ENCODE measurements at places on chromosomes 3 and 15. TPM values are rescaled to one million over a fixed set of nuclear protein-coding genes. Genes with fewer than 3 reads are reported as not detected.

DNA sequence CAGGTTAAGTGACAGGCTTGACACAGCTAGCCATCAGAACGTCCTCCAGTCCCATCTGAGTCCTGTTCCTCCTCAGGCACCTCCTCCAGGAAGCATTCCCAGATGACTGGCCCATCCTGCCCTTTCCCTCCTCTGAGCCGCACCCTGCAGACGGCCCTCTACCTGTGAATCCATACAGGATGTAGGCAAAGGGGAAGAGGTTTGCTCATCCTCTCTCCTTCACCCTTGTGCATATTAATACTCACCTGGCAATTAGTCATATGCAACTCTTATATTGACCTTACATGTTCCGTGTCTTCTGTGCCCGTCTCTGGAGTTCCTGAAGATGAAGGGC lies 61.9 kb downstream of the SMAD3 start:
- no peak for DNase-seq

- DNase-seq = no peak
Measured at GRCh38 chr3:71307991-71308697, 275.4 kb downstream of the FOXP1 start.

- DNase-seq = no peak
Measured at GRCh38 chr3:58203541-58203940, 7.2 kb downstream of the DNASE1L3 start.

- peak; percentile 1 for DNase-seq
Measured at GRCh38 chr3:44130249-44130648, 111.4 kb upstream of the TOPAZ1 start.

- no peak for DNase-seq
Measured at GRCh38 chr3:120021523-120021922, 72.7 kb downstream of the GSK3B start.

- no peak for DNase-seq
Measured at GRCh38 chr3:190101320-190102011, 19.2 kb downstream of the P3H2 start.

DNA sequence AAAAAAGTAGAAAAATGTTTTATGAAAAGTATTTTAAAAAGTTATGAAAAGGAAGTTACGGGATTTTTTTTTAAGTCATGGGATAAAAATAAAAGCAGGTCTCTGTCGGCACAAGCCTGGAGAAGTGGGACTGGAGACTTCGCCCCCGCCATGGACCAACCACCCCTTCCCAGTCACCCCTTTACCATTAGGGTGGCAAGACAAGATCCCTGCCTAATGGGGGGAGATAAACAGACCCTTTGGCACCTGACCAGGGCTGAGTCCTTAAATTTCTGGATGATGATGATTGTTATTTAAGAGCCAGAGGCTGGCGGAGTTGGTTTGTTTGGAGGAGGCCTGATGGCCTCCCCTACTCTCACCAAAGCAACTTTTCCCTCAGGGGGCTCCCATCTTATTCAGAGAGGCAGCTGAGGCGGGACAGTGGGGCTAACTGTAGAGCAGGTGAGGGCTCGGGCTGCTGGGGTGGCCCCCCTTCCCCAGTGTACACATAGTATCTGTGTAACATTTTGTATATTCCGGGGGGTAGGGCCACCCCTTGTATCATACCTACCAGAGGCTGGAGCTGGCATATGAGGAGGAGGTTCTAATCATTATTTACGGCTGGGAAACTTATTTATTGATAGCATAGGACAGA lies 74.0 kb downstream of the ADAMTS7 start:
- DNase-seq = no peak

- DNase-seq = peak; percentile 47
Measured at GRCh38 chr3:71111784-71112440, 471.6 kb downstream of the FOXP1 start.

GRCh38 chr3:171772427-171773056 lies 37.7 kb downstream of the PLD1 start:
- peak; percentile 54 for DNase-seq

DNA sequence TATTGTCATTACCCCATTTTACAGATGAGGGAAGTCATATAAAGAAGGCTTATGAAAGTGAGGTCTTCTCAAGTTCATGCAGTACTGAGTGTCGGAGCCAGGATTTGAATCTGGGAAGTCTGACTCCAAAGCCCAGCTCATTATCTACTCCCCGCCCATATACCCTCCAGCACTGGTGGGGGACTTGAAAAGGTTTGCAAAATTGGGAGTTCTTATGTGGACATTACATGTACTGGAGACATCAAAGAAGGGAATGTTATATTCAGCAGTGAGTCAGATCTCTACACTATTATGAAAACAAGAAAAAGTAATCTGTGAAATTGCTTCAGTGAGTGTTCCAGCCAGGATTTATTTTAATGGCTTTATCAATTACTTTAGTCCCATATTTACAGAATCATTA lies 185.2 kb upstream of the CADPS start:
- no peak for DNase-seq

DNA sequence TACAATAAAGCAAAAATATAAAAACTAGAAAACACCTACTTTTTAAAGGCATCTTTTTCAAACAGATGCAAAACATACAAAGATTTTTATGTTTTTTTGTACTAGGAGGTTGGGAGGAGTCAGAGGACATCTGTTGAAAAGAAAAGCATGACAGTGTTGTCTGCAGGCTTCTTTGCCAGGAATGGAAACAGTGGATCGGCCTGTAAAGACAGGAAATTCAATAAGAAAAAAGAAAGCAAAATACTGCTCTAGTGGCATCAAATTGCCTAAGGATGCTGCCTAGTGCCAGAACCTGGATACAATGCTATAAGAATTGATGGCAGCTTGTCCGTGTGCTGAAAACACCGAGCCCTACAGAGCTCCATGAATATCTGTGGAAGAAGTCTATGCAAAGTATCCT lies 69.9 kb downstream of the TBC1D5 start:
- no peak for DNase-seq

DNA sequence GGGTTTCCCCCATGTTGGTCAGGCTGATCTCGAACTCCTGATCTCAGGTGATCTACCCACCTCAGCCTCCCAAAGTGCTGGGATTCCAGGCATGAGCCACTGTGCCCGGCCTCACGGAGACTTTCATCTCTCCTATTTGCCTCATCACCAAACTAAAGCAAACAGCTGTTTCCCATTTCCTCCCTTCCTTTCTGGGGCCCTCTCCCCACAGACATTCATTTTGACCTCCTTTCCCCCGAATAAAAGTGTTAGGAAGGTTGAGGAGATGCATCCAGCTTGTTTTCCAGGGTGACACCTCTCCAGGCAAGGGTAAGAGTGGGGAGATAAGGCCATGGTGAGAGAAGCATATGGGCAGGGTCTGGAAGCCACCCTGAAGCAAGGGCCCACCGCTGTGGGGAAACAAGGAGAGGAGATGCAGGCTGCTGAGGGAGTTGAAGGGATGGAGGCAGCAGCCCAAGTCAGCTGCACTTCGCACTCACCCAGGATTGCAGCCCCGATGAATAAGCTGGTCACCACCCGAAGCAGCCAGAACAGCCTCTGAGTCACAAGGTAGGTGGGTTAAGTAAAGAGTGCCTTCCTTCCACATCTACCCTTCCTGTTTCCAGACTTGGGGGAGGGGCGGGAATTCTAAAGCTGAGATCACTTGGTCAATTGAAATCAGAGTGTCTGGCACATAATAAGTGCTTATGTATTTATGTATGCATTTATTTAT lies 7.7 kb downstream of the DUOXA2 start:
- DNase-seq = no peak

DNA sequence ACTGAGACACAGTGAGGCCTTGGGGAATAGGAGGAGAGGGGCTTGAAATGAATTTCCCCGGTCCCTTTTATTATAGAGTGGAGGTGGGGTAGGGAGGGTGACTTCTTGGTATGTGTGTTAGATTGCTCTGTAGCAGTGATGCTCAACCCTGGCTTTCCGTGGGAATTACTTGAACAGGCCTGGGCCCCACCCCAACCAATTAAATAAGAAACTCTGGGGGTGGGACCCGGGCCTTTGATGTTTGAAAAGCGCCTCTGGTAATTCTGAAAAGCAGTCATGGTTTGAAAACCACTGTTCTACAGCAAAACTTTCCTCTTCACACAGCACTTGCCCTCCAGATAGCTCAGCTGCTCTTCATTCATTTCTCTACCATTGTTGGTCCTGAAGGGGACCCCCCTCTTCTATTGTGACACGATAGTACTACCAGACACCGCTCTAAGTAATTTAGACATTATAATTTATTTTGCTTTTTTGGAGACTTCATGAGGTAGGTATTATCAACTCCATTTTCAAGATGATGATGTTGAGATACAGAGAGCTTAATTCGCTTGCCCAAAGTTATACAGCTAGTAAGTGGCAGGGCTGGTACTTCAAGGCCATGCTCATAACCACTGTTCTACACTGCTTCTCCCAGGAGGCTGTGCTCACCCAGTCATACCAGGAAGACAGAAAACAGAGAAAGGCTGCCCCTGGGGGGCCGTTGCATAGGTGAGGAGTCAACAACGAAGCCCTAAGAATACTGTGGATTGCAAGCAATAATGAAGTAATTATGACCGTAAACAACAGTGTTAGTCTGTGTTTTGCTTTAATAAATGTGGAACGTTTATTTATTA lies 176.2 kb downstream of the PEX5L start:
- DNase-seq = peak; percentile 8

DNA sequence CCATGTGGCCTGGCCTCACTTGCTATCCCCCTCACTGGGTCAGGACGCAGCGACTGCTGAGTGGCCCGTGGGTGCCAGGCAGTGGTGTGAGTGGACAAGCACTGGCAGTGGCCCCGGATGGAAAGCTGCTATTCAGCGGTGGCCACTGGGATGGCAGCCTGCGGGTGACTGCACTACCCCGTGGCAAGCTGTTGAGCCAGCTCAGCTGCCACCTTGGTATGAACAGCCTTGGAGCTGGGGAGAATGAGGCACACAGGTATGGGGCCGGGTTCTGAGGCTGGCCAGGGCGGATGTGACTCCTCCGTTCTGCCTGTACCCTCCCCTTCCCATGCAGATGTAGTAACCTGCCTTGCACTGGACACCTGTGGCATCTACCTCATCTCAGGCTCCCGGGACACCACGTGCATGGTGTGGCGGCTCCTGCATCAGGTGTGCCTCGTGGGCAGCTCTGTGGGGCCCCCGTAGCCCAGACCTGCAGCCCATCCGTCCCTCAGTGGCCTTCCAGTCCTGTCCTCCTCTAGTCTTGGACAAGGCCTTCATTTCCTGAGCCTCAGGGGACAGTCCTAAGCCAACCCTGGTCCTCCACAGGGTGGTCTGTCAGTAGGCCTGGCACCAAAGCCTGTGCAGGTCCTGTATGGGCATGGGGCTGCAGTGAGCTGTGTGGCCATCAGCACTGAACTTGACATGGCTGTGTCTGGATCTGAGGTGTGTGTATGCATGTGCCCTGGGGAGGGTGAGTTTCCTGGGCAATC lies 28.2 kb downstream of the NBEAL2 start:
- no peak for DNase-seq

DNA sequence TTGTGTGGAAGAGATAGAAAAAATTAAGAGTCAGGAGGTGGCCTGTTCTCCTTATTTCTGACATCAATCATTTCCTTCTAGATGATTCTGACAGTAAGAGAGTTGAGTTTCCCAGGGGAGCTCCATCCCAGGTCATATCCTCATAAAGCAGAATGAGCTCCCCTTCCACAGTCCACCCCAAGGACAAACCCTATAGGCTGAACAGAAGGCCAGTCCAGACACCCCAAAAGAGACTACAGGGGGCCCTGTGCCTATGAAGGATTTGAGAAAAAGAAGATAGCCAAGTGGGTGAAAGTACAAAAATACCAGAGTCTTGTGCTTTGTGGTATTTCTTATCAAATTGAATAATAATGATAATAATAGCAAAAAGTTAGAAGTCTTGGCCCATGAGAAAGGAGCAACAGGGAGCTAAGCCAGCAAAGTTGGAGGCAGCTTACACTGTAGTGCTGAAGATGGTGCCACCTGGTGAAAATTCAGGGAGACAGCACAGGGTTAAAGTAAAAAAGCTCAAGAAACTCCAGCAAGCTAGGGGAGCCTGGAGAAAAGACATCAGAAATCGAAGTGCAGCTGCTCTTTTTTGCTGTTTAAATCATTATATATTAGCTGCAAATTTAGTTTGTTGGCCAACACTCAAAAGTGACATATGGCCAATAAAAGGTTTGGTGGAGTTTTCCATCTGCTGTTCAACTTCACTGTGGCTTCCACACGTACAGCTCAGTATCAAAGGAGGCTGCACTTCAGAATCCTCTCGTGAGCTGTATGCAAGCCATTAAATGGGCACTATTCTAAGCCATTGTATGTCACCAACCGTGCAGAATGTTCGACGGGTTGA lies 35.8 kb upstream of the SLC24A5 start:
- DNase-seq = no peak

GRCh38 chr15:66946578-66947164 lies 118.7 kb upstream of the SMAD3 start:
- peak; percentile 77 for DNase-seq

GRCh38 chr15:45458746-45459403 lies 63.7 kb downstream of the SLC30A4 start:
- peak; percentile 85 for DNase-seq

DNA sequence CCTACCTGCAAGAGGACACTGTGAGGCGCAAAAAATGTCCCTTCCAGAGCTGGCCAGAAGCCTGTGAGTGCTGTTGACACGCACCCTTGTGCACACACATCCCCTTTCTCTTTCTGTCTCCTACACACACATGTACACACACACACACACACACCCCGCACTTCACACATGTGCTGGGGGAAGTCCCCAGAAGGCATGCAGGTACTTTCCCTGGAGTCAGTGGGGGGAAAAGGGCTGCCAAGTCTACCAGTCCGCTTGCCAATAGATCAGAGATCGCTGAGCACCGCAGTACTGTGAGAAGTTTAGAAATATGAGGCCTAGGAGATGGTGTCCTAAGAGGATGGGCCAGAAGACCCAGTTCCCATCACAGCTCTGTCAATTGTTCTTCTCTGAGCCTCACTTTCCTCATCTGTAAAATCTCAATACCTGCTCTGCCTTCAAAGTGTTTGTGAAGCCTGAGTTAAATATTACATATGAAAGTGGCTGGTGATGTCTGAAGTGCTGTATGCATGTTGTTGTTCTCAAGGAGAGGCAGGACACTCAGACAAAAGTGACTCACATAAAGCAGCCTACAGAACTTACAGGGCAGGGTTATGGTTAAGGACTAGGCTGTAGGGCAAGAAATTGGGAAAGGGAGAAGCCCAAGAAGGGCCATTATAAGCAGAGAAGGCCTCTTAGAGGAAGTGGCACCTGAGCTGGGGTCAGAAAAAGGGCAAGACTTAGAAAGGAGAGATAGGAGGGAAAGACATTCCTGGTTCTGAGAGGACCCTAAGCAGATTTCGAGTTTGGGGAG lies 6.8 kb downstream of the IL17RE start:
- DNase-seq = no peak

GRCh38 chr3:58093574-58094195 lies 85.5 kb downstream of the FLNB start:
- no peak for DNase-seq

DNA sequence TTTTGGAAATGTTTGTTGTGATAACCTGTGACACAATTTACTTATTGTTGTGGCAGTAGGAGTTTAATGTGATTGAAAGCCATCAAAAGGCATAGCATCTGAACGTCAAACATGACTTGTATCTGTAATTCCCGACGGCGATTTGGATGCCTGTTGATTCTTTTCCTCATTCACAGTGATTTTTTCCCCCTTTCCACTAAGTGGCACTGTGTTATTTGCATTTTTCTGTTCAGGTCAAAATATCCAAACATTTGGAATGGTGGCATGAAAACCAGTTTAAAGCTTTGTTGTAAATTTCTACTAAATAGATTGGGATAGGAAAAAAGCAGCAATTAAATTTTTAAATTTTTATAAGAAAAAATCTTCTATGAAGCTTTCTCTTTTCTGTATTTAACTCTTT lies 259.9 kb upstream of the KCNH8 start:
- no peak for DNase-seq

Gene EID1
- 93.6 TPM for total RNA-seq

Gene LRTM1
- not detected for total RNA-seq

Gene BBS4
- 27.2 TPM for total RNA-seq

Gene TARS3
- 14.2 TPM for total RNA-seq

Gene LCTL
- not detected for total RNA-seq

Gene CAV3
- total RNA-seq = not detected

Gene KBTBD13
- not detected for total RNA-seq

Measured in activated T-cell treated with anti-CD3 and anti-CD28 coated beads, Interleukin-2, amount 50 U/mL, for 72 hours (primary cell).